ENCODE measurements at places on chromosomes 11 and 22. TPM values are rescaled to one million over a fixed set of nuclear protein-coding genes. Genes with fewer than 3 reads are reported as not detected.

- peak; percentile 42 for DNase-seq
Measured at GRCh38 chr11:113593698-113594308, 112.3 kb downstream of the TMPRSS5 start.

DNA sequence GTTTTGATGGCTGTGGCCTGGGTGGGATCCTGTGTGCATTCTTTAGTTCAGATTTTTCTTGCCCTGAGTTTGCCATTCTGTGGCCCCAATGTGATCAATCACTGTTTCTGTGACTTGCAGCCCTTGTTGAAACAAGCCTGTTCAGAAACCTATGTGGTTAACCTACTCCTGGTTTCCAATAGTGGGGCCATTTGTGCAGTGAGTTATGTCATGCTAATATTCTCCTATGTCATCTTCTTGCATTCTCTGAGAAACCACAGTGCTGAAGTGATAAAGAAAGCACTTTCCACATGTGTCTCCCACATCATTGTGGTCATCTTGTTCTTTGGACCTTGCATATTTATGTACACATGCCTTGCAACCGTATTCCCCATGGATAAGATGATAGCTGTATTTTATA lies 620 bp downstream of the OR4C16 start:
- no peak for DNase-seq

The SLC37A2 gene
- 1.3 TPM for total RNA-seq

DNA sequence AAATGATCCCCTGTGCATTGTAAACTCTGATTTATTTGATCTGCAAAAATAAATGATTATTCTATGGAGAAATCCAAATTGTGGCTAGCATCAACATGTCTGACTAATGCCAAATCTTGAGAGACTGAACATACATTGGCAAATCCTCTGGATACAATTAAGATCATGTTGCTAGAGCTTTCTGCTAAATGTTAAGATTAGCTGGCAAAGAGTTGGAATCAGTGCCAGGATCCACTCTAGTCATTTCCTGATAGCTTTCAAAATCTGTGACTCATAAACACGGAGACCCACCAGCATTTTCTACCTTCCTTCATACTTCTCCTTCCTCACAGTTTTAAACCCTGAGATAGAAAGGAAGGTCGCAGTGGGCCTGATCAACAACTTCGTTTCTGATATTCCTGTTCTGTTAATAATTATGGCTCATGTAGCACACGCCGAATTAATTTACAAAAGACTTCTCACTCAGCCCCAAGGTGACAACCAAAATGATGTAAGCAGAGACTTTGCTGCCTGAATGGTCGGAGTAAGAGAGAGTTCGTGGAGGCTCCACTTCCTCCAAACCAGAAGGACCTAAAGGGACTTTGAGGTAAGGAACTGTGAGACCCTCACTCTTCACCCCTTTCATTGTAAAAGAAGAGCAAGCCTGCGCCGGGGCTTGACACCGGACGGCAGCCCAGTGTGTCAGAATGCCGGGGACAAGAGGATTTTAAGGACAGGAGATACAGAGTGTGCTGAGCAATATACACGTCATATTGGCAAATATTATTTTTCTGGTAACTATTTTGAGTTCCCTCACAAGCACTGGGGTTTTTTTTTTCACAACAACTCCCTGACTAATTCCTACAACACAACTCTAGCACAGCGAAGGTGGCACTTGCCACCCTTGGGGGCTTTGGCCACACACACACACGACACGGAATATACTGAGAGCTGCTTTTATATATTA lies 42.0 kb downstream of the SERPINH1 start:
- peak; percentile 90 for DNase-seq

The BIRC3 gene
- total RNA-seq = 2.6 TPM

DNA sequence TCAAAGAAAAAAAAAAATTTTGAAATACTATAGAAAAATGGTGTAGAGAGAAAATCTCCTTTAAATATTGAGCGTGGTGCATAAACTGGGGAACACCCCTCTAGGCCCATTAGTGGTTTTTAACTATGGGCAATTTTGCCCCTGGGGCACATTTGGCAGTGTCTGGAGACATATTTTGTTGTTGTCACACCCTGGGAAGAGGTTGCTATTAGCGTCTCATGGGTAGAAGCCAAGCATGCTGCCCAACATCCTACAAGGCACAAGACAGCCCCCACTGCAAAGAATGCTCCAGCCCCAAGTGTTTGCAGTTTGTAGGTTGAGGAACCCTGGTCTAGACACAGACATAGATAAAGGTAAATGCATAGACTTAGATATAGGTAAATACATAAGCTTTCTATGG lies 92.6 kb downstream of the KIAA1671 start:
- DNase-seq = no peak

GRCh38 chr11:6251990-6252473 lies 7.6 kb upstream of the CCKBR start:
- DNase-seq = peak; percentile 19

The BRSK2 gene
- total RNA-seq = 7.1 TPM

The LRRC75B gene
- total RNA-seq = 6.2 TPM

DNA sequence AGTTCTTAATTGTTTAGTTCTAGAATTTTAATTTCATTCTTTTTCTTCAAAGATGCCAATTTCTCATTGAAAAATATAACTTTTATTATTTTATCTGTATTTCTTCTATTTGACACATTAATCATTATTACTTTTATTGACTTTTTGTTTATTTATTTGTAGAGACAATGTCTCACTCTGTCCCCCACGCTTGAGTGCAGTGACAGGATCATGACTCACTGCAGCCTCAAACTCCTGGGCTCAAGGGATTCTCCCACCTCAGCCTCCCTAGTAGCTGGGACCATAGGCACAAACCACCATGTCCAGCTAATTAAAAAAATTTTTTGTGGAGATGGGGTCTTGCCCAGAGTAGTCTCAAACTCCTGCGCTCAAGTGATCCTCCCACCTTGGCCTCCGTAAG lies 30.3 kb upstream of the FBLN1 start:
- DNase-seq = no peak

DNA sequence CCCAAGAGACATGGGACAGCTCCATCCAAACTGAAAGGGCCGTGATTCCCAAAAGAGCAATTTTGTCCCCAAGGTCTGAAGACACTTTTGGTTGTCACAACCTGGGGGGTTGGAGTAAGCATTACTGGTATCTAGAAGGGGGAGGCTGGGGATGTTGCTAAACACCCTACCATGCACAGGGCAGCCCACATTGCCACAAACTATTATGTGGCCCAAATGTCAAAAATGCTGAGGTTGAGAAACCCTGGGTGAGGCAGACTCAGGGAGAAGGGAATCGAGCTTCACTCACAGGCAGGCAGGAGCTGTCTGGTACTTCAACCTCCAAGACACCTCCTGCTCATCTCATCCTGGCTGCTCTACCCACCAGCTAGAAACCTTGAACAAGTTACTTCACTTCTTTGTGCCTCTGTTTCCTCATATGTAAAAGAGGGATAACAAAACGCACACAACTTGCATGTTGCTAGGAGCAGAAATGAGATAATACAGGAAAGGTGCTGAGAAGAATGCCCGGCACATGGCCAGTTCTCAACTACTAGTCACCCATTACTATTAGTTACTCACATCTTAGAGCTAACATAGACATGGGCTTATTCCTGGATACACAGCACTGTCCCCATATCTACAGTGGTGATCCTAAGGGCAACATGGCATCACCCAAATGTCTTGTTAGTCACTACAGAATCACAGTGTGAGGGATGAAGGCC lies 8.8 kb downstream of the SERPIND1 start:
- no peak for DNase-seq

The SLC22A6 gene
- total RNA-seq = not detected

GRCh38 chr11:17413414-17414316 lies 25.2 kb upstream of the KCNJ11 start:
- no peak for DNase-seq

- DNase-seq = no peak
Measured at GRCh38 chr11:110522471-110522870, 92.7 kb downstream of the FDX1 start.

DNA sequence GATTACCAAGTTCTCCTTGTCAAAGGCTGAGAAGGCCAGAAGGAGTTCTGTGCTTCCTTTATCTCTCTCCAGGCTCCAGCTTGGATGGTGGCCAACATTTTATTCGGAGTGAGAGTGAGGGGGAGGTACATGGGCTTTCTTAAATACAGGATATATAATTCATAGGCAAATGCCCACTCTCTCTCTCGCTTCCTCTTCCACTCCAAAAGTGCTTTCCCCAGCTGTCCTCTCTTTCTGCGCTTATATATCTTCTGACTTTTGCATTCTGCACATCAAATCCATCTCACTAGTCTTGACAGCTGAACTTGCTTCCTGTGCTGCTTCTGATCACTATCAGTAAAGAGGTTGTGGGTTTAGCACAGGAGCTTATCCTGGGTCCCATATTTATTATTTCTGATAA lies 125.4 kb upstream of the ARHGAP20 start:
- no peak for DNase-seq

The TESMIN gene
- 1.7 TPM for total RNA-seq

DNA sequence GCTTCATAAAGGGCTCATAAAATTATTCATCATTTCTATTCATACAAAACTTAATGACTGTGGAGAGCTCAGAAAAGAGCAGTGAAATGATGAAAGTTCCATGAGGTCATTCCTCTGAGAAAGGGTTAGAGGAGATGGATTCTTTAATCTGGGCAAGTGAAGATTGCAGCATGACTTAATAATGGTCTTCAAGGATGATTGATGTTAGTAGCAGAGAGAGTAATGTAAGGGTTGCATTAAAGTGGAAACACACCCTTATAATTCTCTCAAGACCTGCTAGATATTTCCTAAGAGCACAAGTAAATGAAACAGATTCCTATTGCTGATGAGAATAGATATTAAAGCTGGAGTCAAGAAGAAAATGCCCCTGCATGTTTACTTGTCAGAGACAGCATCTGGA lies 711.6 kb upstream of the ANO5 start:
- DNase-seq = no peak

- no peak for DNase-seq
Measured at GRCh38 chr11:108825381-108825780, 160.5 kb downstream of the DDX10 start.

DNA sequence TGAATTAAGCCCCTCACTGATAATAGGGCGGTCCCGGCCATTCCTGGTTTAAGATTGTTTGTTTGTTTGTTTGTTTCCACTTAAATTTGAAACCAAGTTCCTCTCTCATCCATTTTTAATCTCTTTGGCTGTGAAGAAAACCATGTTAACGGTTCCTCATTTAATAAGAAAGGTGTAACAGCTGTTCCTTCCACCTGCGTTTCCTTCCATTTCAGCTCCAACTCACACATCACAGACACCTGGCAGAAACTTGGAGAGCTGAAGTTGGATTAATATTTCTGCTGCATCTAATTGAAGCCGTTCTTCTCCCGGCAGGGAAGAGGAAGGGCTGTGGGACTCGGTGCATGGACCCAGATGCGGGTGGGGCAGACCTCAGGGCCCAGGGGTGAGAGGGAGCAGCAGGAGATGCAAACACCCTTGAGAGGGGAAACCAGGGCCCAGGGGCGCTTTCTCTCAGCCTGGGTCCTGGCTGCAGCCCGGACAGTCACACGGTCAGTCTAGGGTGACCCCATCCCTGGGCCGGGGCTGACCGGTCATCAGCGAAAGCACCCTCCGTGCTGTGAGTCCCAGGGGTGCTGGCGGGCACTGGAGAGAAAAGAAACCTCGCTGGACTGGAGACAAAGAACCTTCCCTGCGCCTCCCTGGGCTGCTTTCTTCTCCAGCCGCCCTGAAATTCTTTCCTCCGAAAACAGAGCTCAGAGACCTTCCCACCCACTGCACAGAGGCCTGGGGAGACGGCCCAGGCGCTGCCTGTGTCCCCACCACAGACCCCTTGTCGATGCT lies 242.0 kb downstream of the BRD1 start:
- DNase-seq = no peak

- no peak for DNase-seq
Measured at GRCh38 chr11:48093323-48093722, 113.0 kb downstream of the PTPRJ start.

DNA sequence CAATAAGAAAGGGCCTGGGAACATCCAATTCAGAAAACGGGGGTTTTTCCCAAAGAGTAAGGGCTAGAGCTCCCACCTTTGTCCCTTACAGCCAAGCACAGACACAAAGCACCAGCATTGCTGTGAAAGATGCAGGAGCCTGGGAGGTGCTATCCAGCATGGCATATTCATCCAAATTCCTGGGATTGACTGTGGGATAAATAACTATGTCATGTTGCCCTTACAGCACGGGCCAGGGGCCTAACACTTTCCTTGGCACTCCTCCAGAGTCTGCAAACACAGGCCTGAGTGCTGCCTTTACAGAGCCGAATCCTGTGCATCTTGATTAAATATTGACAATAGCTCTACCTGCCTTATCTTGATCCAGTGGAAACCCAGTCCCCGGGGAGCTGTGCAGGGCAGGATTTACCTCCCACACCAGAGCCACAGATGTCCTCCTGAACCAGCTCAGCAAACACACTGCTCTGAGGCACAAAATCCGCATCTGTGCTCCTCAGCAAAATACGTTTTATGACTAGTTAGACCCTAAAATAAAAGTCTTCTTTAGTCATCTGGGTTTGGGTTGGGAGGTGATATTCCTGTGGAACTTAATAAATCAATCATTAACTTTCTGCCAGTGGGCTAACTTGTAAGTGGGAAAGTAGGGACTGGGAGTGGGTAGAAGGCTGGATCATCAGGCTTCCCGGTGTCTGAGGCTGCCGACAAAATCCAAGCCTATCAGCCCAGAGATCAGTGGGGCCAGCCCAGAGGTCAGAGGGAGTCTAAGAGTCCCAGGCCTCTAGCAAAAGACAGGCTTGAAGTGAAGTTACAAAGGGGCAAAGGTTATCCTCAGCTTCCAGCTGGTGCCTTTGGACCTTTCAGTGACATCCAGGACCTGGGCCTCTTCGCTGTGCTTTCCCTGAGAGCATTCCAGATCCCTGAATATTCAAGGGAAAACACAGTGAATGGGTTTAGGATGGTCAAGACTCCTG lies 36.5 kb downstream of the POU2AF3 start:
- DNase-seq = no peak

The CD3E gene
- total RNA-seq = not detected

GRCh38 chr22:30118291-30118690 lies 38.0 kb downstream of the HORMAD2 start:
- DNase-seq = no peak

- no peak for DNase-seq
Measured at GRCh38 chr11:34416766-34417165, 22.0 kb upstream of the CAT start.

DNA sequence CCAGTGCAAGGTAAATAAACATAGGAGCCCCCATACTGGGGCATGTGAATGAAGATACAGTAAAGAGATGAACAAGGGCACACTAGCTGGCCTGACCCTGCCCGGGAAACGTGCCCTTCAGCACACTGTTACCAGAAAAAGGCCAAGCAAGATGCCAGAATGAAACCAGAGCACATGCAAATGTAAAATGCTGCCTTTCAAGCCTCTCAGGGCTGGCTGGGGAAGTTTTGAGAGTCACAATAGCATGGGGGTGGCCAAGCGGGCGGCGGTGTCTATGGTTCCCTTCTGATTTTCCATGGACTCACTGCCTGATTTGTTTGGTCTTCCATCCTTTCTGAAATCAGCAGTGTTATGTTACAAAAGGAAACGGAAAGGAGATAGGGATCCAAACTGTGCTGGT lies 18.9 kb upstream of the SUSD2 start:
- no peak for DNase-seq

The CCDC81 gene
- total RNA-seq = 4.5 TPM

The MAPK8IP2 gene
- 4.7 TPM for total RNA-seq

The SMC1B gene
- not detected for total RNA-seq

GRCh38 chr11:115199481-115200069 lies 304.6 kb downstream of the CADM1 start:
- DNase-seq = peak; percentile 74

Measured in astrocyte (in vitro differentiated cells and primary cell).